Suppressor macrophage (primary cell): ENCODE measurements at places on chromosomes 12 and 14.

DNA sequence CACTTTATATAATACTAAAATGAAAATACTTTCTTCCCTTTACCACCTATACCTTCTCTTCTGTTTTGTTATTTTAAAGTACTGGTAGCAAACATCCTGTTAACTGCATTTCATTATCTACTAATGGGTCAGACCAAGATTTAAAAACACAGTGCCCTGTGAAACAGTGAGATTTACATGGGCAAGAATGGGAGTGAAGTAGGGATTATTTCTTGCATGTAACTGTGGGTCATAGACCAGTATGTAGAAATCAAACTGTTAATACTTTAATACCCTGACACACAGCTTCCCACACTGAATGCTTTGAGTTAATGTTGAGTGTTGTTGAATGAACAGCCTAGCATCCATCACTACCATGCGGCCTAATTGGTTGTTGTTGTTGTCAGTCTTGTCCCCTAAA lies 61.6 kb downstream of the PLEKHA5 start:
- DNase-seq = no peak

GRCh38 chr12:83527810-83528209 lies 841.1 kb downstream of the TMTC2 start:
- DNase-seq = no peak

DNA sequence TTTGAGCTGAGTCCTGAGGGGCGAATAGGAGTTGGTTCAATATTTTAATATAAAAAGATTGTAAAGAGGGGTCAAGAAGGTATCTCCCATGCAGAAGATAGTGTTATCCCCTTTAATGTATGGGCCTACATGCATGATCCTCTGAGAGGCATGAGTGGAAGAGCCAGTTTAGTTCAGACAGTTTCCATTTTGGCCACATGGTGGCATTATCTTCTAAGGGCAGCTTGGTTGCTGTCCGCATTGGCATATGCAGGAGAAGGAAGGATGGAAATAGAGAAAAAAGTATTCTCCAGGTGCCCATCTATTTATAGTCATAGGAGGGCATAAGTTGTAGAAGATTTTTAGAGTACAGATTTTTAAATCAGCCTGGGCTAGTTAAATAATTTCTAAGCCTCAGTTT lies 5.4 kb downstream of the SAMD4A start:
- peak; percentile 46 for DNase-seq

DNA sequence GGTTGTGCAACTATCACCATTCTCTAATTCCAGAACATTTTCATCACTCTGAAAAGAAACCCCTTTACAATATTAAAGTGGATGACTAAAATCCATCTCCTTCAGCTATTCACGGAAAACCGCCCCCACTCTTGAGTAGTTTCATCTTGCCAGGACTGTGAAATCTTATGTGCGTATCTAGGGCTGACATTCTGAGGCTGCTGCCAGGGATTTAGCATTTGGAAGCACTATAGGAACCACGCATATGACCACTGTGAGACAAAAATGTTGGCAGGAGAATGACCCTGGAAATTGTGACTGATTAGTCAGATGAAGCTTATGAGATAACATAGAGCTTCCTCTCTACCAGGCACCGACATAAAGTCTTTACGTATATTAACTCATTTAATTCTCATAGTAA lies 305.2 kb upstream of the PDE3A start:
- no peak for DNase-seq

GRCh38 chr14:102124419-102124818 lies 15.3 kb upstream of the WDR20 start:
- no peak for DNase-seq

GRCh38 chr12:59808317-59808910 lies 212.6 kb downstream of the SLC16A7 start:
- peak; percentile 33 for DNase-seq

GRCh38 chr12:70691018-70691672 lies 53.9 kb upstream of the PTPRB start:
- DNase-seq = no peak

GRCh38 chr12:64009321-64010068 lies 165.0 kb downstream of the SRGAP1 start:
- no peak for DNase-seq

GRCh38 chr14:86003998-86004397 lies 474.1 kb downstream of the FLRT2 start:
- peak; percentile 75 for DNase-seq

GRCh38 chr12:91857813-91858542 lies 287.7 kb downstream of the BTG1 start:
- DNase-seq = no peak

DNA sequence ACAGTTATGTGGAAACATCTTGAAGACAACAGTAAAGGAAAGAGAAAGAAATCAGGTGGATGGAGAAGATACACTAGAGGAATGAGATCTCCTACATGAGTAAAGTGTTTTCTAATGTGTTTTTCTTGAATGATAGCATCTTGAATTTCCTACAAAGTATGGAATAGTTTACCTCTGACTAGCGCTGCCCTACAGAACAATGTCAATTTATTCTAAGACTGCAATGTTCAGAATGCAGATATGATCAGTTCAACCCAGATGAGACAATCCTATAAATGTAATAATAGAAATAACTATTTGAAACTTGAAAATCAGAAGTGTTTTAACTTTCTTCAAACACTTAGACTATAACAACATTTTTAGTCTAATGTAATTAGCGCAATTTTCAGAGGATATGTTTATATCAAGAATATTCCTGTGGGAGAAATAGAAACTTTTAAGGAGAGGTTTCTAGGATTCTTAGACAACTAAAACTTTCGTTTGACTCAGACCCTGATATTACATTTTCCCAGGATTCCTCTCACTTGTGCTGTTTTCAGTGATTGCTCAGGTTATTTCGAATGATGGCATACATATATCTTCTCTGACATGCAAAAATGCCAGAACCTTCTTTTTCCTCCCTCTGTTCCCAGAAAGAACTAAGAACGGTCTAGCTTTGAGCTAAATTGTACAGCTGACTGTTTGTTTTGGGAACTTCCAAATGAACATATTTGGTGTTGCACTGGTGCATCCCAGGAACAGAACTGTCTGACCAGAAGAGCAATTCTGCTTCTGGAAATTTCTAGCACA lies 1017.4 kb downstream of the DIO2 start:
- no peak for DNase-seq

DNA sequence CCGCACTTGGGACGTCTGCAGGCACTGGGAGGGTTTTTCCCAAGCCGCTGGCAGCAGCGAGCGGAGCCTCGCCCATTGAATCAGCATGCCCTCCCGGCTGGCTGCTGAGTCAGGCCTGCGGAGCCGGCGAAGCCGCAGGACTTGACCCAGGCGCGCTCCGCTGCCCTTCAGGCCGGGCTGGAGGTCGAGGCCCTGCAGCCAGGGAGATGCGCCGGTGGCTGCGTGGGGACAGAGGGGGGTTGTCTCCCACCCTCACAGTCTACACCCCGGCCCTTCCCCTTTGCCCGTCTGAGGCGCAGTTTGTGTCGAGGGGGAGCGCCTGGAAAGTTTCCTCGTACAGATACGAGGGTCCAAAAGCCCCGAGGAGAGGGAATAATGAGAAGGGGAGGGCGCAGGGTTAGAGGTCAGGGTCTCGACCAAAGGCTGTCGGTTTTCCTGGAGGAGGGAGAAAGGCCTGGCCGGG lies 759 bp upstream of the KLC1 start:
- DNase-seq = peak; percentile 87

GRCh38 chr14:99125616-99126431 lies 146.2 kb downstream of the BCL11B start:
- no peak for DNase-seq

DNA sequence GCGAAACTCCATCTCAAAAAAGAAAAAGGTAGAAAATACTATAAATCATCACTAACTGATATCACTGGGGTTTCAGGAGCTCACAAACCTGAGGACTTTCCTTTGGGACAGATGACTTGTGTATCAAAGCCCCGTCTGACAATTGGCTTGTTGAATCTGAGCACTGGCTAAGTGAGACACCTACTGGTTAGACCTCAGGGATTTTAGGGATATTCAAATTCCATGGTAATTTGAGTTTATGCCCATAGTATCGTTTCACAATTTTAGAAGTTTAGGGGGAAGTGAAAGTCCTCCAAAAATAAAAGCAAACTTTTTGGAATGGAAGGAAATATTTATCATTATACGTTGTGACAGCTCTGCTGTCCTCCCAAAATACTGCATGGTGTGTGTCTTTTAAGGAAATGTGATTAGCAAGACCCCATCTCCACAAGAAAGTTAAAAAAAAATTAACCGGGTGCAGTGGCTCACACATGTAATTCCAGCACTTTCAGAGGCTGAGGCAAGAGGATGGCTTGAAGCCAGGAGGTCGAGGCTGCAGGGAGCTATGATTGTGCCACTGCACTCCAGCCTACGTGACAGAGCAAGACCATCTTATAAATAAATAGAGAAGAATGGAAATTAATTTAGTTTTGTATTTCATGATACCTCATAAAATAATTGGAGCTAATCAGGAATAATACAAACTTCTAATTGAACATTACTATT lies 49.2 kb downstream of the FBXL14 start:
- DNase-seq = peak; percentile 74

DNA sequence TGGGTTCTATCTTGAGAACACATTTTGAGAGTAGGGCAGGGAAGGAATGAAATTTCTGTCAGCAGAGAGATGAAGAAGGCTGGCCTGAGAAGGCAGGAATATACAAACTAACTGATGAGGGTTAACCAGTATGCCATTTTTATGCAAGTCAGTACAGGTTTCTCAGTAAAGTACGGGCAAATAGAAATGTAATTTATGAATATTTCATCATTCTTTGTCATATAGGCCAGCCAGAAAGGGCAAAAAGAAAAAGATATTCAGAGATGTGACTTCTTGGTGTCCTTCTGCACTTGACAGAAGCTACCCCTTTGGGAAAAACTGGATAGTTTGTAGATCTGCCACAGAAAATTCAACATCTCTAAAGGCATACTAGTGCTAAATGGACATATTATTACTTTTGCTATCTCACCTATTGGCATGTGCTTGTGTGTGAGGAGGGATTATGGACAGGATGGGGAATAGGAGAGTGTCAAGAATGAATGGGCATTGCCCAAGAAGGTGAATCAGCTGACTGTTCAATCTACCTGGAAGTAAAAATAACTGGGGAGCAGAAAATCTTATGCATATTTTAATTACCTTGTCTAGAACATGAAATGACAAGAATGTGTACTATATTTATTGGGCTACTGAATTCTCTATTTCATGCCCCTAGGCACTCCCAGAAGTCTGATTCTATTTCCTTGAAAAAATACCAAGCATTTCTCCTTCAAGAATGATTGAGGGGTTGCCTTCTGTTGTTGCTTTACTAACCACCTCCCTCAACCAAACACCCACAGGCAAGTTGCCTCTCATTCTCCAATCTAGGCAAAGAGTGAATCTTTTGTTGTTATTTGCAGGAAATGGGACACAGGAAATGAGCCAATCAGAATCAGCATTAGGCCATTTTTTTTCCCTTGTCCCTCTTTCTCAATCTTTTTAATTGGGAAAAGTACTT lies 175.1 kb upstream of the SLC38A2 start:
- no peak for DNase-seq
